Spinal cord (tissue), 10 donors: ENCODE measurements at places on chromosomes 5 and 9. TPM values are rescaled to one million over a fixed set of nuclear protein-coding genes. Genes with fewer than 3 reads are reported as not detected.

DNA sequence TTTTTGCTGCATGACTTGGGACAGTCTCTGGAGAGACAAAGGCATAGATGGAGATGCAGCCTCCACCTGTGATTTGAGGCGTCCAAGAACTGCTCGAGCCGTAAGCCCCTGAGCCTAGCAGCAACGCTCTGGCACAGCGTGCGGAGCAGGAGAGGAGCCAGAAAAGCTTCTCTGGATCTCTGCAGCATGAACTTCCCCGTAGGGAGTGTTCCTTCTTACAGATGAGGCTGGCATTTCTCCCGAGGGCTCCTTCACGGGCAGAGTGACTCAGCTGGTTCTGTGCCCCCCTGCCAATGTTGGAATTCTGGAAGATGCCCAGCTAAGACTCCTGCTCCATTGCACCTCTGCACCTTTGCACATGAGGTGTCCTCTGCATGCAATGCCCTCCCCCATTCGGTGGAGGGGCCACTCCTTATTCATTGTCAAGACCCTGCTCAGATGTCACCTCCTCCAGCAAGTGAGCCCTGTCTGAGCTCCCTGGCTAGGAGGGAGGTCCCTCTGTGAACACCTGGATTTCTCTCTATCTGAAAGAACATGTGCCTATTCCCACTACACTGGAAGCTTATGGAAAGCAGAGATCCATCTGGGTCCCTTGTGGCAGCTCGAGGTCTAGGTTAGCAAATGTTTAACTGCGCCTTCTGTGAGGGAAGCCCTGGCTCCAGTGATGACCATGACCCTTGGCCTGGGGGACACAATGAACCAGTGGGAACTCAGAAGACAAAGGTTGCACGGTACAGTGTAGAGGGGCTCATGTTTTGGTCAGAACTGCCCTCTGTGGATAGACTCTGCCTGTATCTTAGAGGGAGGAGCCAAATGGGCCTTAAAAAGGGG, 39.6 kb downstream of the SH3PXD2B start:
- DNase-seq: no peak

DNA sequence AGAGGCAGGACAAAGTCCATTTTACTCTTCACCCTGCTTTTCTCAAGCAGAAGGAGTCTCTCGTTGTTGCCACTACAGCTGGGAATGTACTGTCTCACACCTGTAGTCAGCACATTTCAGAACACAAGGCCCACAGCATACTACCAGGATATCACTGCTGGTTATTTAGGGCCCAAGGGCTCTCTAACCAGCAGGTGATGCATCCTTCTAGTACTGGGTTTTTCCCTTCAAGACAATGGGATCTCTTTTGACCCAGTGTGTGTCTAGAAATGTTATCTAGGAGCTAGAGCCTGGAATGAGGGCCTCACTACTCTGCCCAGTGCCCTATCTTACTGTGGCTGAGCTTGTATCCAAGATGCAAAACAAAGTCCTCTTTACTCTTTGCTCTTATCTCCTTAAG, 235.1 kb upstream of the PRR16 start:
- no peak for DNase-seq

DNA sequence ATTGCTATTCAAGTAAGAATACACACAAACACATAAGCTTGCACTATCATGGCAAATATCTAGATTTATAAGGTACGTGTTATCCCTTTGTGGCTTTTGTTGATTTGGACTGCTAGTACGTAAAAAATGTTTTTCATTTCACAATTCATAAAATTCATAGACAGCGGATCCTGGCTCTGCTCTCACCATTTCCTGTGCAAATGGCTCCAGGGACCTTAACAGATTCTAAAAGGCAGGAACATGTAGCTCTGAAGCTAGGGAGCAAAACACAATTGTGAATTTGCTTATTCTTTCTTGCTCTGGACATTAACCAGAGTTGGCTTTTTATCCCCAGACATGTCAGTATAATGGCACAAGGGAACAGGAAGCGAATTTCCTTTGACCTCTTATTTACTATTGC, 1019.9 kb upstream of the WWC1 start:
- DNase-seq: no peak

DNA sequence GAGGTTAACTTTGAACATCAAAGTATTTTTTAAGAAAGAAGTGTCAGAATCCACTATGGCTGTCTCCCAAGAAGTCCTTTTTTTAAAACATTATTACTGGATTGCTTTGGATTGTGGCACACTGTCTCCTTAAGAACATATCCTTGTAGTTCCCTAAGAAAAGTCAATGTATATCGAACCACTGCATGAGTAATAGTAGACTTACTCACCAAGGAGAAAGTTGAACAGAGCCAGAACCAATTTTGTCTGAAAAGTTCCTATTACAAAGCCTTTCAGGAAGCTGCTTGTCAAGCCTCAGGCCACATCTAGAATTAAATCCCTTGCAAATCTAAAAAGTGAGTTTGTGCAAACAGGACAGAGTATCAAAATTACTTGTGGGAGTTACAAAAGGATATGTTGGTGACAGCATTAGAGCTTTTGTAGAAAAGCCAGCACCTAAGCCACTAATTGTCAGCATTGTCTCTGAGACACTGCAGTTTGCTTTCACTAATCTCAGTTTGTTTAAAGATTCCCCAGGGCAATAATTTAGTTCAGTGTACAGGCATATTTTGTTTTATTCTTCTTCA, 195.4 kb downstream of the MPDZ start:
- no peak for DNase-seq

FGFR4 gene
- 4.8 TPM for polyA plus RNA-seq

- no peak for DNase-seq
Observed at GRCh38 chr5:10289353-10289752, 18.3 kb downstream of the CMBL start.

NDUFS6 gene
- 92.2 TPM for polyA plus RNA-seq

TAF11L10 gene
- not detected for polyA plus RNA-seq

TMEM174 gene
- polyA plus RNA-seq: not detected

DNA sequence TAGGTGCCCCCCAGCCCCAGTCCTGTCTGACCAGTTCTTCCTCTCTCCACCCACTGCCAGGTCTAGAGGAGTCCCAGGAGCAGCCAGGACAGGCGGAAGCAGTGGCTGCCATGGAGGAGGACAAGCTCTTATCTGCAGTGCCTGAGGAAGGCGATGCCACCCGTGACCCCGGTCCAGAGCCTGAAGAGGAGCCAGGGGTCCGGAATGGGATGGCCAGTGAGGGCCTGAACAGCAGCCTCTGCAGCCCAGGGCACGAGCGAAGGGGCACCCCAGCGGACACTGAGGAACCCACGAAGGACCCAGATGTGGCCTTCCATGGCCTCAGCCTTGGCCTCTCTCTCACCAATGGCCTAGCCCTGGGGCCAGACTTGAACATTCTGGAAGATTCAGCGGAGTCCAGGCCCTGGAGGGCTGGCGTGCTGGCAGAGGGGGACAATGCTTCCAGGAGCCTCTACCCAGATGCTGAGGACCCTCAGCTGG, 13.8 kb downstream of the PSD2 start:
- no peak for DNase-seq

DNA sequence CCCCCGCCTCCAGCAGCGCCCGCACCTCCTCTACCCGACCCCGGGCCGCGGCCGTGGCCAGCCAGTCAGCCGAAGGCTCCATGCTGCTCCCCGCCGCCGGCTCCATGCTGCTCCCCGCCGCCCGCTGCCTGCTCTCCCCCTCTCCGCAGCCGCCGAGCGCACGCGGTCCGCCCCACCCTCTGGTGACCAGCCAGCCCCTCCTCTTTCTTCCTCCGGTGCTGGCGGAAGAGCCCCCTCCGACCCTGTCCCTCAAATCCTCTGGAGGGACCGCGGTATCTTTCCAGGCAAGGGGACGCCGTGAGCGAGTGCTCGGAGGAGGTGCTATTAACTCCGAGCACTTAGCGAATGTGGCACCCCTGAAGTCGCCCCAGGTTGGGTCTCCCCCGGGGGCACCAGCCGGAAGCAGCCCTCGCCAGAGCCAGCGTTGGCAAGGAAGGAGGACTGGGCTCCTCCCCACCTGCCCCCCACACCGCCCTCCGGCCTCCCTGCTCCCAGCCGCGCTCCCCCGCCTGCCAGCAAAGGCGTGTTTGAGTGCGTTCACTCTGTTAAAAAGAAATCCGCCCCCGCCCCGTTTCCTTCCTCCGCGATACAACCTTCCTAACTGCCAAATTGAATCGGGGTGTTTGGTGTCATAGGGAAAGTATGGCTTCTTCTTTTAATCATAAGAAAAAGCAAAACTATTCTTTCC, 19.3 kb downstream of the CDKN2A start:
- DNase-seq: peak; percentile 50

PIGO gene
- polyA plus RNA-seq: 28.1 TPM

- peak; percentile 50 for DNase-seq
Observed at GRCh38 chr5:60945813-60946187, 795 bp downstream of the NDUFAF2 start.

GRCh38 chr5:65530904-65531303, 32.1 kb downstream of the CENPK start:
- no peak for DNase-seq

DNA sequence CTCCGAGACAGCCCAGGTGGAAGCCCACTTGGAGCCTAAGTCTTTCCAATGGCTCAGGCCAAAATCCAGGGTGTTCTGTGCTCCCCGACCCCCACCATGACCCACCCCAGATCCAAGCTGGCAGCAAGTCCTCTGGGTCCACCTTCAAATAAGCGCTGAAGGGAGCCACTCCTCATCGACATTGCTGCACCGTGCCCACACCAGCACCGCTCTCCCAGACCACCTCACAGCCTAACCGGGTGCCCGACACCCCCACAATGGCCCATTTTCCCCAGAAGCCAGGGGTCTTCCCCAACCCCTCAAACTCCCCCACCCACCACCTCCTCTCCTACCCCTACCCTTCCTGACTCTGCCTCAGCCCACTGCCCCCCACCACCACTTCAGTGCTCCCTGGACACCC, 50.5 kb downstream of the SEMA4D start:
- DNase-seq: no peak

- DNase-seq: no peak
Observed at GRCh38 chr9:105830461-105830860, 136.1 kb downstream of the TMEM38B start.

SAXO1 gene
- polyA plus RNA-seq: 0.20 TPM

DNA sequence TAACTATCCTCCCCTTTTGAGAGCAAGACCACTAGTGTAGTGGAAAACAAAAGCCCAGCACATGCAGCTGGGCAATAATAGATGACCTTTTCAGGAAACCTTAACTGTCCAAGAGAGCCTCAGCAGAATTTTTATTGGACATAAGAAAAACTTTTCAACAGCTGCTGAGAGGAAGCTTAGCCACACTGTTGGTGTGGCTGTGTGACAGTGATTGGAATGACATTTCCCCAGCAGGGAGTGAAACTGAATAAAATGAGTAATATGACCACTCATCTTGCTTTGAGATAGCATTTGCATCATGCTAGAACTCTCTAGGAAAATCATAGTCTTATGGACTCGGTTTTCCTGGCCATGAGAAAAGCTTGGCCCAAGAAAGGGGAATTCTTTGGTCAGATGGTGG, 687.8 kb downstream of the SLCO4C1 start:
- DNase-seq: no peak

- DNase-seq: no peak
Observed at GRCh38 chr9:125878164-125878631, 131.0 kb downstream of the PBX3 start.

- DNase-seq: no peak
Observed at GRCh38 chr5:97022898-97023297, 87.0 kb downstream of the LNPEP start.

GRCh38 chr5:57219386-57219785, 45.5 kb downstream of the GPBP1 start:
- no peak for DNase-seq

DNA sequence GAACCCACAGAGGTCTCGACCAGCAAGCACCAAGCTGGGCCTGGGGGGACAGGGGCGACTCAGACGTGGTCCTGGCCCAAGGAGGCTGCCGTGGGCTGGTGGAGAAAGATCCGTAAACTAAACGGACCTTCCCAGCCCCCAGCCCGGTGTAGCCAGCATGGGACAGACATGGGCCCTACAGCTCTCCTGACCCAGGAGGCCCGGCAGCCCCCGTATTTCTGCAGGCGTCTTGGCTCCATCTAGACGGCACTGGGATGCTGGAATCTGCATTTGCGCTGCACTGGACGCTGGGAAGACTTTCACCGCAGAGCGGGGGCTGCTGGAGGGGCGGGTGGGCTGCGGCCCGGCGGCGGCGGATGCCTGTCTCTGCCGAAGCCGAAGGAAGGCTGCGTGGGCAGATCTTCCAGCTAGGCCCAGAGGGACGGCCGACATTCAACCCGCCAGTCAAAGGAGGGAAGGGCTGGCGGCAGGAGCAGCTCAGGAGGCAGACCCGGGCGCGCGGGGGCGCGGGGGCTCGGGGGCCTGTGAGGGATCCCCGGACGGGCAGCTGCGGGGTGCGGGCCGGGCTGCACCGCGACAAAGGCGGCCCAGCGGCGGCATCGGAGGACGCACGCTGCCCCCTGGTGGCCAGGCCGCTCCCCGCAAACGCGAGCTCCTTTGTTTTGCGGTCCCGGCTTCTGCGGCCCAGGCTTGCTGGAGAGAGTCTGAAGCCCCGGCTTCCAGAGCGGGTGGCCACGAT, 266.2 kb downstream of the NSG2 start:
- peak; percentile 76 for DNase-seq

DNA sequence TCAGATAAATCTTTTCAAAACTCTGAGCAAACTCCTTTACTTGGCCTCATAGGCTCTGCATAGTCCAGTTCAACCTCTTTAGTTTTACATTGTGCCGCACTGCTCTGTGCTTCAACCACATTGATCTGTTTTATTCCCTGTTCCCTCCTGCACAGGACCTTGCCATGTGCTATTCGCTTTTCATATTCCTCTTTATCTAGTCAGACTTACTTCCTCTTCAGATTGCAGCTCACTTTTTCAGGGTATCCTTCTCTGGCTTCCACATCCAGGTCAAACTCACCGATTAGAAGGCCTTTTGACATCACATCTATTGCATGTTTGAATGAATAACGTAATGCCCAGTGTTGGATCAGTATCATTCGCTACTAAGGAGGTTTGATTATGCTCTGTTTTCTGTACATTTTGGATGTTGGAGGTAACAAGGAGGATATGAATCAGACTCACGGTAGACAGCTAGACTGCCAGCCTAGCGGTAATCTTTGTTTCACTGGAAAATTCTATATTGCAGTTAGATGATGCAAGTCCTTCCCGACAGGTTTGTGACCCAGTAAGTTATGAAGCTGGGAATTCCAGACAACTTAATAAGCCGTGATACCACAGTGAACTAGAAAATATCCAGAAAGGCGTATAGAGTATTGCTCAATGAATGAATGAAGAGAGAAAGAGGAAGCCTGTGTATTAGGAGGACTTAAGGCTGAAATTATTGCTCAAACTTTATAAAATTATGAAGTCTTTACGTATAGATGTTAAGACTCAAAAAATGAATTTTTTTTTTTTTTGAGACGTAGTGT, 65.7 kb downstream of the IQGAP2 start:
- no peak for DNase-seq

RNF208 gene
- polyA plus RNA-seq: 66.6 TPM

FUT7 gene
- 0.51 TPM for polyA plus RNA-seq

GRCh38 chr9:21906881-21907280, 87.3 kb downstream of the CDKN2A start:
- DNase-seq: no peak

DNA sequence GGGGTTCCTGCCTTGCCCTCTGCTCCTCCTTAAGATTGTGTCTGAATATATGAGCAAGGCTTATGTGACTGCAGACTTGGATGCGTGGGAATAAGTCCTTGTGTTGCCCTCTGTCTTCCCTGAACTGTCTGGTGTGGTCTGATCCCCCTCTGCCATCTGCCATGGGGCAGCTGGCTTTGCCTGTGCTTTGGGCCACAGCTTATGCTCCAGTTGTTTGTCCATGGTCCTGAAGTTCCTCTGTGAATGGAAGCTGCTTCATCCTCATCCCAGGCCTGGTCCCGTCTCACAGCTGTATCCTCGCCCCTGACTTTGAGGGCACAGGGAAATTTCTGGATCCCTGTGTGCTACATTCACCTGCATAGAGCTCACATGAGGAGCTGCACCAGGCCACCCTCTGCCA, 14.7 kb downstream of the IL31RA start:
- no peak for DNase-seq

N4BP3 gene
- 11.3 TPM for polyA plus RNA-seq

- DNase-seq: peak; percentile 60
Observed at GRCh38 chr5:127029581-127030258, 638 bp downstream of the MARCHF3 start.
